Thymus (tissue), 14 donors: ENCODE measurements at places on chromosomes 6 and 20.

- DNase-seq = no peak
Measured at GRCh38 chr6:112620812-112621569, 273.9 kb downstream of the RFPL4B start.

DNA sequence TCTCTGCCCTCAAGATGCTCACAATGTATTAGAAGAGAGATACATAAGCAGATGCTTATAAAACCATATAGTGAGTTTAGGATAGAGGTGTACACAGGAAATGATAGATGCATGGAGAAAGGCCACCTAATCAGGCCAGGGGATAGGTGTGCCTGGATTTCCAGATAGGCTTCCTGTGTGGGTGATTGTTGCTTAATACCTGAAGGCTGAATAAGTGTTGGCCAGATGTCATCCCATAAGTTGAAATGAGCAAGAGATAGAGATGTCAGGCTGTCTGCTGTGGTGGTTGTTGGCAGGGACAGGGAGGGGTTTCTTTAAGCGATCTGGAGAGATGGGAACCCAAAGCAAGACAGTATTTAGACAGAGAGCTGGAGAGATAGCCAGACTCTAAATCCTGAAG, 109.8 kb upstream of the SGK1 start:
- DNase-seq = no peak

- no peak for DNase-seq
Measured at GRCh38 chr20:23627501-23627900, 10.3 kb downstream of the CST3 start.

DNA sequence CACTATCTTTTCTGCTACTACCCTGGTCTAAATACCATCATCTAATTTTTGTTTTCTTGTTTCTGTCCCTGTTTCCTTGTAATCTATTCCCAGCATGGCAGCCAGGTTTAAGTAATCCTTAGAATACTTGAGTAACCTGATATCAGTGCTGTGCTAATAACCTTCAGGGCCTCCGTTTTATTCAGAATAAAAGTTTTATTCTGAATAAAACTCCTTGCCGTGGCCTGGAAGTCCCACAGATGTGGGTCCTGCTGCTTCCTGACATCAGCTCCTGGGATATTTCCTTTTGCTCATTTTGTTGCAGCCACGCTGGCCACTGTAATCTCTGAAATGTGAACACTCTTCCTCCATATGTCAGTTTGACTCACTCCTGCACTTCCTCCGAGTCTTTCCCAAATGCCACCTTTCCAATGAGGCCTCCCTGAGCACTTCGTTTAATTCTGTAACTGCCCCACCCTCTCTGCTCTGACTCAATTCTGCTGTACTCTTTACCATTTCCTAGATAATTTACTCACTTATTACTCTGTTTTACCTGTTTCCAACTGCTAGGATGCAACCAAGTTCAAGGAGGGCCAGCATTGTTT, 114.0 kb upstream of the FOXA2 start:
- DNase-seq = no peak

DNA sequence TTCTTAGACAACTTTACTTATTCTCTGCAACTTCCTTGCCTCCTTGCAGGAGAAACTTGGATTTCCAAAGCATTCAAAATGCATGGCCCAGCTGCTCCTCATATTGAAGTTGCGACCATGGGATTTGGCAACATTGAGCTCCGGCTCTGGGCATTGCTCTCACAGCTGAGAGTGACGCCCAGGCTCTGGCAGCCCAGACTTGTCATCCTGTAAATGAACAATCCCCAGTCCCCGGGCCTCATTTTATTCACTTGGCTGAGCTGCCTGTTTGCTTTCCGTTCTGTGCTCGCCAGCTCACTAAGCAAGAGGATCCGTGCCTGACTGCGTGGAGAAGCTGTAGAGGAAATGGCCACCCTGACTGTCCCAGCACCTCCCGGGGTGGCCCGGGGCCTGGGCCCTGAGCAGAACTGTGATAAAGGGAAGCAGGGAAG, 119.5 kb upstream of the CD93 start:
- DNase-seq = no peak

DNA sequence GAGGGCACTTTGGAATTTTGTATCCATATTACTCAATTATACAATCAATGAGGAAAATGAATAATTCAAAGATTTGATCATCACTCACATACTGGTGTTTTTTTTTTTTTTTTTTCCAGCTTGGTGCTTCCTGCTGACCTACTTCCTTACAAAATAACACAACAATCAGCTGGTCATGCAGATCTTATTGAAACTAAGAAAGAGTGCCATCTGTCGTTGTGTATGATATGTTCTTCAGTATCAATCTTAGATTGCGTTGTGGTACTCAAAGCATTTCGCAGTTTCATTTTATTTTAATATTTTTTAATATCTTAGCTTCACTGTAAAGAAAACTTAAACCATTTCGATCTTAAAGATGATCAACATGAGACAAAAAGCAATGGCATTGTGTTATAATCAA, 155.6 kb downstream of the OGFRL1 start:
- no peak for DNase-seq

DNA sequence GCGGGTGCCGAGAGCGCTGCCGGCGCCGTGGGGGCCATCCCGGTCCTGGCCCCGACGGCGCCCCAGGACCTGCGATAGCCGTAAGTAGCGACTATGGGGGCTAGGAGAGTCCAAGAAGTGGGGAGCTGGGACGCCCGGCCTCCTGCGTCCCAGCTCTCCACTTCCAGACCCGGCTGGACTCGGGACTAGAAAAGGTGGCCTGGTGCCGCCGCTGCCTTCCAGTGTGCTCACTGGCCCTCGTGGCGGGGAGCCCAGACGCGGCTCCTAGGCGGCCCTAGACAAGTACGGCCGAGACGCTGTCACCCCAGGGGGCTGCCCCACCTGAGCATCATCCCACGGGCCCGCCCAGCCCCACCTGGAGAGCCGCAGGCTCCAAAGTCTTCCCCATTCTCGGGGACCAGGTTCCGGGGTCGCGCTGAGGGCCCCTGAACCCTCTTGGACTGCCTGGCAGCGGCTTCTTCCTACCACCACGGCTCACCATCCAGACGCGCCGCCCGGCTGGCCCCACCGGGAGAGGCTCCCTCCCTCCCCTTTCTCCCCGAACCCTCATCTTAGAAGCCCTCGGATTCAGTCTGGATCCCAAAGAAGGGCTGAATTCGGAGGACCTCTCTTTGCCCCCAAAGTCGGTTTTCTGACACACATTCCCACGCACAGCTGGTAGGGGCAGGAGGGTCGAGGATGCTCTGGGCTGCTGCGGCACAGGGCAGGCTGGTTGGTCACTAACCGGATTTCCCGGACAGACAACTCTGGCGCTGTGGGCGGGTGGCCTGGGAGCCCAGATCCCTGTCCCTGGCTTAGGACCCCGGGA, 870 bp upstream of the MDFI start:
- no peak for DNase-seq

DNA sequence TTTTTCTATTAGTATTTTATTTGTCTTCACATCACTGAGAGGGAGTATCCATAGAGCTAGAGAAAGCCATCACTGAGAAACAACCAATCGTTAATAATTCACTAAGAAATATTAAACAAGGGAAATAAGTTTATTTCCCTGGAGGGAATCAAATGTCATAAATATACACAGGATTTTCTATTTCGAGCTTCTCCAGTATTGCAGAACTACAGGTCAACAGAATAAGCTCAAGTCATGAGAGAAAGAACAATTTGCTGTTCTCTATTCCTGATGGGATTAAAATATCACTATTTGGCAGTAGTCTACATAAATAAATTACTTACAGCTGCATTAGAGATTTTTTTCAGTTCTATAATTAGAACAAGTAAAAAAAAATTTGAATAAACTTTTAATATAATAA, 2.2 kb upstream of the FAM162B start:
- no peak for DNase-seq

- no peak for DNase-seq
Measured at GRCh38 chr6:158744986-158745430, 74.2 kb downstream of the EZR start.

- no peak for DNase-seq
Measured at GRCh38 chr6:163862701-163863100, 448.2 kb downstream of the QKI start.

DNA sequence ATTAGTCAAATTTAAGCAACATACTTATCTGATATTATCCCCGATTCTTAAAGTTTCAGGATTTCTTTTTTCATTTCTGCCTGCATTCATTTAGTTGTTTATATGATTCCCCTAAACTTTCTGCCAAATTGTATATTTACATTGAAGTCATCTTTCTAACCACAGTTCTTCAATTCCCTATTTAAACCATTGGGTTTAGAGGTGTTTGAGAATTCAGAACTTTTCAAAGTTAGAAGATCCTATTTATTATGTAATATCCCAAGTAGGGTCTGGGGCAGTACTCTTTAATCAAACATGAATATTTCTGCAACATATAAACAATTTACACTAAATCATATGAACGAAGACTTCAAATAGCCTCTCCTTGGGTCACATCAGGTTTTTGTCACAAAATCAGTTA, 52.9 kb downstream of the KLHL31 start:
- no peak for DNase-seq
